T-helper 2 cell (primary cell): ENCODE measurements at places on chromosomes 4 and X.
A peak's percentile ranks its signal among the peaks of the same experiment; 100 is the strongest.

- DNase-seq = no peak
Observed at GRCh38 chr4:24521544-24521943, 62.8 kb downstream of the DHX15 start.

DNA sequence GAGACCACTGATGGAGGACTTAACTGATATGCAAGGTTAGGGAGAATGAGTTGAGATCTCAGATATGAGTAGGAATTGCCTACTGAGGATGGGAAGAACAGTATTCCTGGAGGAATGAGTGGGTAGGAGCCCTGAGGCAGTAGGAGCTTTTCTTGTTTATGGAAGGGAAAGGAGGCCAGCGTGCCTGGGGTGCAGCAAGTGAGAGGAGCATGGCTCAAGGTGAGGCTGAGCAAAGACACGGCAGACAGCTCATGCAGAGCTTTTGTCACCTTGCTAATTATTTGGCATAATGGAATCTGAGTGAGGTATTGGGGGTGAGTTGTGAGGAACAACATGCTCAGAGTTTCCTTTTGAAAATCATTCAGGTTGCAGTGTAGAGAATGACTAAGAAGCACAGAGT lies 65.3 kb upstream of the IBSP start:
- no peak for DNase-seq

DNA sequence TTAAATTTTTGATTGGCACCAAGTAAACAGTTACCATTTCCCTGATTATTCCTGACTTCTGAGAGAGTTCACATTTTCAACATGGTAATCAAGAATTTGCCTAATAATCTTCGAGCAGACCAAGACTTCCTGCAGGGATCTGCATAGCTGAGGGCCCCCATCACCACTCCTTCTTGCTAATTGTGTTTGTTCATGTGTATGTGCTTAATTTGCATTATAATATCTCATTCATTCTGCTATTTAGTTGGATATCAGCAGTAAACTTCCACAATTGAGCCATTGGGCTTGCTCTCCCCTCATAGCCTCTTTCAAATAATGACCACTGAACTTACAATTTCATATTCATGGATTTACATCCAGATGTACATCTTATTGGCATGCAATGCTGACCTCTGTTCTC lies 292.5 kb downstream of the SPATA18 start:
- DNase-seq = no peak

DNA sequence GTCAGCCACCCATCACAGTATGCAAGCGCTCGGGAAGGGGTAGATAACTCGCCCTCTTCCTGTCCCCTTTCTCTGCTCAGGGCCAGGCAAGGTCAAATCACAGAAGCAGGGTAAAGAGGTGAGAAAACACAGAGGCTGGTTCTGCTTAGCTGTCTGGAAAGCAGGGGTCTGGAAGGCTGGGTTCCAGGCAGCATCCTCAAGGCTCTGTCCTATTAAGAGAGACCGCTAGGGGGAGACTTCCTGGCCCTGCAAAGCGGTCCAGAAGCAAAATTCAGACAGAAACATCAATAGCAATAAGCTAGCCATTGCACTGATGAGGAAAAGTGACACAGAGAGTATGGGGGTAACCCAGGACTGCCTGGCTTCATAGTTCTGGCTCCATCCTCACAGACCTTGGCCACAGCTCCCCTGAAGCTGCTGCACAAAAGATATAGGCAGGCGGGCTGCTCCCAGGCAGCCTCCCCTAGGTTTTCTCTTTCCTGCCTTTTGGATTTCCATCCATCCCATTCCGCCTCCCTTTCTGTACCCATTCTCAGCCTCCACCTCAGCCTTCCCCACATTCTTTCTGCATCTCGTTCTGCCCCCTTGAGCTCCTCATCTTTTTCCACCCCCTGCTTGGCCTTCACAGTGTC lies 308.5 kb downstream of the EVC2 start:
- no peak for DNase-seq

- no peak for DNase-seq
Observed at GRCh38 chrX:8755116-8755515, 23.2 kb upstream of the ANOS1 start.

DNA sequence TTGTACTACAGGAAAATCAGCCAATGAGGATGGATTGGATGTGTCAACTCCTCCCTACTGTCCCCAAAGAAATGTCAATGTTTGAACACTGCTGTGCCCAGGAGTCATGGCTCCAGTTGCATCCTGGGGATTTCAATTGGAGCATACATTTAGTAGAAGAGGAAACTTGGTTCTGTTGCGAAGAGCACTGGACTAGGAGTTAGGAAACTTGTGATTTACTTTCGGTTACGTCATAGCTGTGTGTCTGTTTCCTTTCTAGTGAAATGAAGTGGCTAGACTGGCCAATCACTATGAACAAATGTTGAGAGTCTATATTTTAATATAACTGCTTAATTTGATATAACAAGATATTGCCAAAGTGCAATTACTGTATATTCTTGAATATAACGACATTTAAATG lies 35.2 kb downstream of the ARL9 start:
- DNase-seq = no peak

DNA sequence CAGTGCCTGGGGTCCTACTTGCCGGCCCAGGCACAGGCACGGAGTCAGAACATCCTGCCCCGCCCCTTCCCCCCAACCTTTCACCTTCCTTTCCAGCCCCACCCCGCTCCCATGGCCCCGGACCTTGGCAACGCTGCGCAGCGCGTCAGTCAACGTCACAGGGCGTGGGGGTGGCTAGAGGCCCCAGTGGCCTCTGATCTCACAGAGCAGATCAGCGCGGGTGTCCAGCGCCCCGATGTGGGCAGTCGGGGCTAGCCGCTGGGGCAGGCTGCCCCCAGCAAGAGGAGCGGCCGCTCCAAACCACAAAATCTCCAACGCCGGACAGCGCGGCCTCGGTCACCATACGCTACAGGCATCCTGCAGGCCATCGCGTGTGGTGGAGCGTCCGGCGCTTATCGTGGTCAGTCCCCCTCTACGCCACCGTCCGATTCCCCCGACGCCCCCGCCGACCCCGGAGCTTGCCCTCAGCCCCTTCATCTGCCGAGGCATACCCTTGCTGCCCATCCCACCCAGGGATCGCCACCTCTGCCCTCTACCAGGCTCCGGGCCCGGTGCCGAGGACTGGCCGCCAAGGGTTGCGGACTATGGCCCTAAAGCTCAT lies 69.6 kb upstream of the APOOL start:
- no peak for DNase-seq

DNA sequence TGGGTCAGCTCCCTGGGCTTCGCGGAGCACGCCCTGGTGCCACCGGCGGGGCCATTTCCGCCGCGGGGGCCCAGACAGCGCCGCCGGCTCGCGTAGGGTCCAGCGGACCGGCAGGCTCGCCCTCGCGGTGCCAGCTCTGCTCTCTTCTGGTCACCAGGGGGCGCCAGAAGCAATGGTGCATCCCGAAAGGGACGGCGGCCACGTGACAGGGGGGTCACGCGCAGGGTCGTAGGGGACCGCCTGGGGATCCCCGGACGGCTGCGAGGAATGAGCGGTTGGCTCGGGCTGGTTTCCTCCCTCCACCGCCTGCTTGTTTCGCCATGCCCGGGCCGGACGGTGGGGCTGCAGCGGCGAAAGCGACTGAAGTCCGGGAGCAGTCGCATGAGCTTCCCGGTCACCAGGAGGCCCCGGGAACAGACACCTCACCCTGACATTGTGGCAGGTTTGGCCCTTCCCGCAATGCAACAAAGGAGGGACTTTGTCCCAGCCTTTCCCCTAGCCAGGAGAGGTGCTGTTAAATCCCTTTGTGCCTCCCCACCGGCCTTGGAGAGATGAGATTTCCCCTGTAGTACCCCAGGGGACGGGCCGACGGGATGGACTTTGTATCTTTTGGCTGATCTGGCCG lies 15.8 kb downstream of the ZCCHC12 start:
- DNase-seq = peak; percentile 30

DNA sequence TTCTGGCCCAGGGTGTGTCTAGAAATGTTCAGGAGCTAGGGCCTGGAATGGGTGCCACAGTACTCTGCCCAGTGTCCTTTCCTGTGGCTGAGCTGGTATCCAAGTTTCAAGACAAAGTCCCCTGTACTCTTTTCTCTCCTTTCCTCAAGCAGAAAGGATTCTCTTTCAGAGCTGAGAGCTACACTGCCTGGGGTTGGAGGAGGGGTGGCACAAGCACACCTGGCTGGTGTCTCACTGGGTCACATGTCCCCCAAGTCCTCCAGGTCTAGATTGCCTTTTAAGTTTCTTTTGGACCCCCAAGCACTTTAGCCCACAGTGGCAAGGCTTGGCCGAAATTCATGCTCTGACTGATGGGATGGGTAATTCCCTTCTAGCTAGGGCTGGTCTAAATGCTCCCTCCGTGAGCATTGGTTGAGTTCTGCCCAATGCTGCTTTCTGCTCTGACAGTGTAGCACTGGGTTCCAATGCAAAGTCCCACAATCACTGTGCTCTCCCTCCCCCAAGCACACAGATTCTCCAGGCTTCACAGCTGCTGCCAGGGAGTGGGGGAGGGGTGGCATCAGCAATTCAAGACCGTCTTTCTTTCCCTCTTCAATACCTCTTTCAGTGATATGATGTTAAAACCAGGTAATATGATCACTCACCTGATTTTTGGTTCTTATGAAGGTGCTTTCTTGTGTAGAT lies 47.8 kb downstream of the BEX3 start:
- no peak for DNase-seq

GRCh38 chr4:1345903-1346780 lies 866 bp upstream of the UVSSA start:
- DNase-seq = peak; percentile 74

DNA sequence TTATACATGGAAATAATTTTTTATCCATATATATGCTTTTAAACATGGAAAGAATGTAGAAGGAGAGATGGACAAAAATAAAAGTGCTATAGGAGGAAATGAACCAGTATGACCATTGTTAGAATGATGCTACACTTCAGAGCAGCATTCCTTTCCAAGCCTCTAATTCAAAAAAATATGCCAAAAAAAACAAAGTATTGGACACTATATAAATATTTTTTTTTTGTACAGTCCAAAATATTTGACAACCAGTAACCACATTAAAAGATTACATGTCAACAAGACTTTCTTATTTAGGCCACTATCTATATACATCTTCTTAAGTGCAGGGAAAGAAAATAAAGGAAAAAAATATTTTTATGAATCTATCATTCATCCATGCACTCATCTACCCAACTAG lies 198.6 kb downstream of the LRBA start:
- no peak for DNase-seq

- no peak for DNase-seq
Observed at GRCh38 chrX:18654875-18655836, 16.8 kb downstream of the RS1 start.

DNA sequence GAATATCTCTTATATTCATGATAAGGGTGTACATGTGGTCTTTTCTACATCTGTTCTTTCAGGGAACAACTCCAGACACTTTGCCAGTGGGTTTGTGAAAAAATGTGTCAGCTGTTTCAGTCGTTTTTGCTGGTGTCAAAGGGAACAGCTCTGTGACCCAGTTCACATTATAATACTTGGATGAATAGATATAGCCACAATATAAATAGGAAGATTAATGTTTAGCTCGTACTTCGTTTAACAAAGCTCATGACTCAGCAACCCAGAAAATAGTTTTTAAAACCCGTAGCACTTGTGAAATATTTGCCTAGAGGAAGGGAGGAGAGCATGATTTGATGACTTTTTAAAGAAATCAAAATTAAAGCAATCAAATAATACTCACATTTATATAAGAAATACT lies 7.9 kb downstream of the LIAS start:
- DNase-seq = no peak

GRCh38 chrX:47499293-47499692 lies 16.3 kb upstream of the ZNF41 start:
- no peak for DNase-seq

- no peak for DNase-seq
Observed at GRCh38 chr4:15878011-15878410, 60.5 kb downstream of the FGFBP1 start.

- DNase-seq = no peak
Observed at GRCh38 chr4:81424816-81425755, 46.6 kb downstream of the RASGEF1B start.

DNA sequence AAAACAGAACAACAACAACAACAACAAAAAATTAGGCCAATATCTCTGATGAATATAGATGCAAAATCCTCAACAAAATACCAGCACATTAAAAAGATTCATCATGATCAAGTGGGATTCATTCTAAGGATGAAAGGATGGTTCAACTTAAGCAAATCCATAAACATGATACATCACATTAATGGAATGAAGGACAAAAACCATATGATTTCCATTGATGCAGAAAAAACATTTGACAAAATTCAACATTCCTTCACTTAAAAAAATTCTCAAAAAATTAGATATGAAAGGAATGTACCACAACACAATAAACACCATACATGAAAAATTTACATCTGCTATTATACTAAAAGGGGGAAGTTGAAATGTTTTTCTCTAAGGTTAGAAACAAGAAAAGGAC lies 103.3 kb downstream of the IL15 start:
- no peak for DNase-seq

GRCh38 chr4:26319467-26319948 lies 1.3 kb upstream of the RBPJ start:
- peak; percentile 96 for DNase-seq

DNA sequence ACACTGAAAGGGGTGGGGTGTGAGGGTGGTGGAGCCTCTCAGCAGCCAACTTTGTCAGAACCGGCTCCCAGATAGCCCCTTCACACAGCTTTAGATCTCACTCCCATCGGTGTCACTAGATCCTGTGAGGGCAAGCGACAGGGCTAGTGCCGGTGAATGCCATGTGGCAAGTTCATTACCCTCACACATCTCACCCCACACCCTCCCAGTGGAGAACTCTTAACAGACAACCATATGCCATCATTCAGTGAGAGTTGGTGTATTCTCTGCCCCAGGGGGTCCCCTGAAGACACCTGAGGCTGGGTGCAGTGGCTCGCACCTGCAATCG lies 15.3 kb downstream of the SEPTIN6 start:
- DNase-seq = no peak

DNA sequence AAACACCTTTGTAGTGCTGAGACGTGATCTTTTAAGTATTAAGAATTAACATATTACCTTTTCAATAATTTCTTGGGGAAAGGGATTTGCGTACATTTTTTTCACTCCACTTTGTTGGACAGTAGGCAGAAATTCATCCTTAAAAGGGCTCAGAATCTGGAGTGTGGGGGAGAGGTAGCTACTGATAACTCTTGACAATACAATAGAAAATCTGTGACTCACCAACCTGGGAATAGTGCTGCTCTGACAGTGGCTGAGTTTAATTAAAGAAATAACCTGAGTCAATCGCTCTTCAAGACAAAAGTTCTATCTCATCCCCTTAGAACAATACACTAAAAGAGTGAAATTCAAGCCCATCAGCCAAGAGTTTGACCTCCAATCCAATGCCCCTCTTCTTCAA lies 60.2 kb downstream of the SLC9A7 start:
- DNase-seq = no peak

DNA sequence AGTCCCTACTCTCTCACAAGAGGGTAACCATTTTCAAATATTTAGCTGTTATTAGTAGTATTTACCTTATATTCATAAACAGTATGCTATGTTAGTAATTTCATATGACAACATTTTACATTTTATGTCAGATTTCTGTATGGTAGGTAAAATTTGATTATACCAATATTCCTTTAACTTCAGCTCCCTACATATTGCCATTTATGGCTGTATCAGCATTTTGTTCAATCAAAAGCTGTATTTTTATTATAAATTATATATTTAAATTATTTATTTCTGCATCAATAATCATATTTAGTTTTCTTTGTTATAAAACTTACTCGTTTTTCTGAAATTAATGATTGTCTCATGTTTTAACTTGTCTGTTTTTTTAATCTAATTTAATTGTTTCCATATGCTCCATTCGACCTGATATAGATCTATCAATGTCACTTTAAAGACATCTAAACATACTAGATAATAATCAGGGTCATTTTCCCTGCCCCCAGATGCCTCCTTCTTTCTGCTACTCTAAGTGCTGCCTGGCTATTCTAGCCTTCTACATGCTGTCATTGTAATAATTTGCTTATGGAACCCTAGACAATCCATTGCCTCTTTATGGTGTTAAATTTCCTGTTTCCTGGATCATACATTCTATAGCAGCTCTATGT lies 1976.7 kb upstream of the ADGRL3 start:
- DNase-seq = no peak
